Activated CD8-positive, alpha-beta T cell treated with anti-CD3 and anti-CD28 coated beads for 36 hours (primary cell): ENCODE measurements at places on chromosomes 4 and X. TPM values are rescaled to one million over a fixed set of nuclear protein-coding genes. Genes with fewer than 3 reads are reported as not detected.
A peak's percentile ranks its signal among the peaks of the same experiment; 100 is the strongest.

Gene SH3RF1
- total RNA-seq, result 0.34 TPM

- no peak for DNase-seq
Observed at GRCh38 chr4:71571346-71571745, 212.5 kb downstream of the GC start.

GRCh38 chrX:43882294-43882681 lies at the start of gene MAOB:
MAOB (minus strand) TSS chrX:43882450; CDS start chrX:43882299, 151 bp downstream.
- DNase-seq, result peak; percentile 39

- DNase-seq, result no peak
Observed at GRCh38 chr4:138297743-138298405, 55.7 kb upstream of the SLC7A11 start.

DNA sequence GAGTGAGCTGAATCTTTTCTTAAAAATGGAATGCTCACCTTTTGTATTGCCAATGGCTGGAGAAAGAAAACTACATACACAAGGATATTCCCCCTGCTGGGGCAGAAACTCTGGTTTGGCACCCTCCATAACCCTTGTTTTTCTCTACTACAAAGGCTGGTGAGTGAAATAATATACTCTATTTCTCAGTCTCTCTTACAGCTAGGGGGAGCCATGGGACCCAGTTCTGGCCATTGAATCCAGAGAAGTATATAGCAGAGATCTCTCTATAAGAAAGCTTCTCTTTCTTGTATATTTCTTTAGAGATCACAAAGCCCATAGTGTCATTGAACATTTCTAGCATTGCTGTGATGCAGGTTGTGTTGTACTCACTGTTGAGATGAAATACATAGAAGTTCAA lies 49.8 kb downstream of the SMPX start:
- DNase-seq, result no peak
